ENCODE measurements at places on chromosomes 2 and 18. TPM values are rescaled to one million over a fixed set of nuclear protein-coding genes. Genes with fewer than 3 reads are reported as not detected.

DNA sequence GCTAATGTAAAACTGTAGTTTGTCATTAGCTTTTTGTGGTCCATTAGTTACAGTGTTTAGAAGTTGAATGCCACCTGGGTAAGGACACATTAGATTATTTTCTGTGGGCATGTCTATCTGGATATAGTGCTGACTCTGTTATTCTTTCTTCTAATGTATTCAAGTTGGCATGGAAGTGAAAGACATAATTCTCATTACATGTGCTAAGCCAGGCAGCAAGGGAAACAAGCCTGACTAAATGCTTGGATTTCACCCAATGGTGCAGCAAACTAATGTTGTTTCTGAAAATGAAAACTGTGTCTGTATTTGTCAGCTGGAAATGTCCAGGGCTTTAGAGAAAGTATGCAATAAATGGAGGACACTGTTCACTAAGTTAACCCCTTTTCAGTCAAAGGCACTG is 100.7 kb downstream of the NUP35 start:
- DNase-seq, result no peak

GRCh38 chr2:72095364-72095763 is 52.3 kb downstream of the CYP26B1 start:
- DNase-seq, result no peak

DNA sequence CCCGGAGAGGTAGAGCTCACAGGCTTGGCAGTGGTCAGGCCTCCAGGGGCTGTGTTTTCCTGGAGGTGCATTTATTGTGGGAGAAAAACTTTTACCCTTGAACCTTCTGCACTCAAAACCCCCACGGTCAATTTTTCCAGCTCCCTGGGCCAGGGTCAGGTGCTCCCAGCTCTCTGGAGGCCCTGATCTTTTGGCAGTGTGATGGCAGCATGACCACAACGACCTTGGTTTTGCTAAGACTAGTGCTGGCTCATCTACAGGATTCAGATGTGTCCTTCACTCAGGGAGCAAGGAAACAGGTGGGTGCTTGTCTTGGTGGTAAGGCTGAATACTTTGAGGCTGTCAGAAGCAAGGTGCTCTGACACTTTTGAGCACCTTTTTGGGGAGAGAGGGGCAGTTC is 92.3 kb downstream of the CCDC93 start:
- DNase-seq, result no peak

- DNase-seq, result no peak
These were observed 2.4 kb downstream of the NEU4 start for GRCh38 chr2:241811201-241811951.

DNA sequence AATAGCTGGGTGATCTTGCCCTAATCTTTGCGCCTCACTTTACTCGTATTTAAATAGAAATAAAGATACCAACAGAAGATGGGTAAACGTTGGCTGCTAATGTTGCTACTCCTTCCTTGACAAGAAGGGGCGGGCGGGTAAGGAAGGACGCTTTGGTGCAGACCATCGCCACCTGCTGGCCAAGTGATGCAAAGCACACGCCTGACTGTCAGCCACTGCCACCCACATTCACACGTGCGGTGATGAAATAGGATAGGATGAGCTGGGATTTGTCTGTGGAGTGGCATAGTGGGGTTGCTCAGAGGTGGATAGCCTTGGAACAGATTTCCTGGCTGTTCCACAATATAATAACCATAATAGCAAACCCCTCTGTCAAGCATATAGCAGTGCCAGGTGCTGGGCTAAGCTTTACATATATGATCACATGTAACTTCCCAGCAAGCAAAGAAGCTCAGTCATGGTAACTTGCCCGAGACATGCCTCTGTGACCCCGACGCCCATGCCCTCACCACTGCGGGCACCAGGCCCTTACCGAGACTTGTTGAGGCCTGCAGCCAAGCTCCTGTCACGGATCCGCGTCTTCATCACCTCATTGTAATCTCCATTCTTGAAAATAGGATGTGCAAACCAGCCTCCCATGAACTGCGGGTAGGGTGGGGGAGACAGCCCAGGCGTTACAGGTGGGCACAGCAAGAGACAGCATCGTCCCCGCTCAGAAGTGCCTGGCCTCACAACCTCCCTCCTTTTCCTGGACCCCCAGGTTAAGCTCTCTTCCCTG is 39.3 kb downstream of the LCT start:
- DNase-seq, result peak; percentile 29

DNA sequence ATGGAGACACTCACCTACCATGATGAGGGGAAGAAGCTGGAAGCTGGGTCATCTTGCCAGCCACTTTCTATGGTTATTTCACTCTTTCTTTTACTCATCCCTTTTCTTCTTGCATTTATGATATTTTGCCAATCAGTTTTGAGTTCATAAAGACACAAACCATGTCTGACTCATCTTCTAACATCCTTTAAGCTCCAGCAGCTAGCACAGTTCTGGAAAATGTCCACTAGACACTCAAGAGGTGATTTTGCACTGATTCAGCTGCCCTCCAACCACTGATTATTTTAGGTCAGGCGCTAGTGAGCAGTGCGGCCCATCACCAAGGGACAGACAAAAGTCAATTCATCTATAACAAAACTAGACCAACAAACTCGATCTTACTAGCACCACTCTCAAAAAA is 537.1 kb upstream of the ID2 start:
- DNase-seq, result no peak

GRCh38 chr2:164967781-164968228 is 12.5 kb upstream of the SLC38A11 start:
- DNase-seq, result no peak

- DNase-seq, result no peak
These were observed 66.8 kb downstream of the MREG start for GRCh38 chr2:215946586-215946985.

DNA sequence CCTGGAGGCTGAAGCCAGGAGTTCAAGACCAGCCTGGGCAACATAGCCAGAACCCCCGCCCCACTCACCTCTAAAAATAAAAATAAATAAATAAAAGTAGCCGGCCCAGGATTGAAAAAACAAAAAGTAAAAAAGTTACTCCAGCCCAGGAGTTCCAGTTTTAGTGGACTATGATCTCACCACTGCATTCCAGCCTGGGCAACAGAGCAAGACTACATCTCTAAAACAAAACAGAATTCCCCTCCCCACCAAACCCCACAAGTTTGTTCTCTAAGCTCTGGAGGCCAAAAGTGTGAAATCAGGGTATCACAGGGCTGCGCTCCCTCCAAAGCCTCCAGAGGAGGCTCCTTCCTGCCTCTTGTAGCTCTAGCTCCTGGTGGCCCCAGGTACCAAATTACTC is 1.7 kb downstream of the D2HGDH start:
- no peak for DNase-seq

CERKL gene
- total RNA-seq, result not detected

SPP2 gene
- total RNA-seq, result not detected

ARL6IP6 gene
- total RNA-seq, result 13.4 TPM

Data from thoracic aorta (tissue), 2 donors.